ENCODE measurements at places on chromosomes 16 and 17.
A peak's percentile ranks its signal among the peaks of the same experiment; 100 is the strongest.

GRCh38 chr17:75417054-75417580 is 11.6 kb upstream of the GRB2 start:
- no peak for DNase-seq

DNA sequence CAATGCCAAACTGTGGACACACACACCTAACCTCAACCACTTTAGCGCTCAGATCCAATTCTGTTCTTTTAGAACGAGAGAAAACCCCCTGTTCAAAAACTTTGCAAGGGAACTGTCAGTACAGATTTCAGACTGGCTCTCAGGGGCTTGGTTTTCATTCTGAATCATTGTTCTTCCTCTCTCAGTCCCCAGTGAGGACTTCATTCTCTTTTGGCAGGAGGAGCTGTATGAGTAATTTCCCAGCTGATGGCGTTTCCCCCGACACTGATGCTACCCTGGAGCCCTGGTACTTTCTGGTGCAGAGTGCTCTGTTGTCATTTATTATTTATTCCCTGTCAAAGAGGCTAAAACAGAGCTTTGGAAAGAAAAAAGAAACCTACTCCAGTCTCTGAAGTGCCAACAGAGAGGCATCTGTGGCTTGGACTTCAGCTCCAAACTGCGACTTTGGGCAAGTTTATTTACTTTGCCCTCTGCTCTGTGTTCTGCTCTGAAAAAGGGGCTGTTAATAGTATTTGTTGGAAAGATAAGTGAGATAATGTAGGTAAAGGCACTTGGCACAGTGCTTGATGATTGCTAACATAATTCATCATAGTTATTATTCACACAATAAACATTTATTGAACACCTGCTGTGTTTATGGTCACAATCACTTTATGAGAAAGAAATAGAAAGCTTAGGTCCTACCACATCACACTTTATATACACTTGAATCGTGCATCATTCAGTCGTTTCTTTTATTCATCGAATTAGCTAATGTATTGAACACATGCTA is 28.3 kb downstream of the ETV4 start:
- DNase-seq = no peak

GRCh38 chr17:13131225-13131624 is 113.4 kb upstream of the ELAC2 start:
- no peak for DNase-seq

DNA sequence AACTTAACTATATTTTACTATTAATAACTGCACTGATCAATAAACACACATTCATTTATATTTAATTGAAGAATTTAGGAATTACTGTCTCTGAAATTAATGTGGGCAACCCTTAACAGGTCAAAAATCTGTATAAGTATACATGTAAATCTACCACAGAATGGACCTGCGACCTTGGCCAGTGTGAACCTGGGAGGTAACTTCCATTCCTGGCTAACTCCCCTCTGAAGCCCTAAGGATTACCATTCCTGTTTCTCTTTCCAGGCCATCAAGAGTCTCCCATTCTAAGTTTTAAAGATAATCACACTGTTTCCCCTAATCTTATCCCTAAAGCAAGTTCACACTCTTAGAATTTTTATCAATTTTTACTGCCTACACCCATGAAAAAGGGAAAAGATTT is 58.1 kb downstream of the SMURF2 start:
- no peak for DNase-seq

GRCh38 chr16:3009568-3010390 is 2.9 kb upstream of the CLDN9 start:
- peak; percentile 43 for DNase-seq

GRCh38 chr17:58585554-58585953 is 71.1 kb upstream of the MTMR4 start:
- no peak for DNase-seq

Measured in HTR-8/SVneo (cell line).